Occipital lobe (tissue), 3 donors: ENCODE measurements at places on chromosomes 1 and 21.

DNA sequence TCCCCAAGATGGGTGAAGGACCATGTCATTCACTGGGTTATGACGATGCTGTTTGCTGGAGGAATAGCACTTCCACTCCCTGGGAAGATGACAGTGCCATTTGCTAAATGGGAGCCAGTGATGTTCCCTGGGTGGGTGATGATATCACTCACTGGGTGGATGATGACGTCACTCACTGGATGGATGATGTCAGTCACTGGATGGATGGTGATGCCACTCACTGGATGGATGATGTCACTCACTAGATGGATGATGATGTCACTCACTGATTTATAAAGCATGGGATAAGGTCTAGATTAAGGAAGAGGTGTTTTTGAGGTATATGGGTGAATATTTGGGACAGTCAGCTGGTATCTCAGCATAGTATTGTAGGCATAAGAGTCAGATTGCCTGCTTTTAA lies 457.2 kb downstream of the AJAP1 start:
- no peak for DNase-seq

DNA sequence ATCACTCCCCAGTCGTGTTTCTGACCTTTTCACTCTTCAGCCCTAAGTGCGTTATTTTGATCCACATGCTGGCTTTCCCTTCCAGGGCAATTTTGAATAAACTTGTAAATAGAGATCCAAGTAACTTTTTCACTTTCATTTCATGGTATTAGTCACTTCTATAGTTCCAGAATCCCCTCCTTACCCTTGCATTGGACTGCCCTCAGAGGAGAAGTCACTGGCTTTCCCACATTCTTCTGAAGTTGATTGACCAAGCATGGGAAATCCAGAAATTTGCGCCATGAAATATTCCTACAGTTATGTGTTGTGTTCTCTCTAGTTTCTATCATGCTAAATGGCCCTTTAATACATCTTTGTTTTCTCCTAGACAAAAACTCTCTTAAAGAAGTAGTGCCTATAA lies 177.3 kb upstream of the GORAB start:
- DNase-seq: no peak

DNA sequence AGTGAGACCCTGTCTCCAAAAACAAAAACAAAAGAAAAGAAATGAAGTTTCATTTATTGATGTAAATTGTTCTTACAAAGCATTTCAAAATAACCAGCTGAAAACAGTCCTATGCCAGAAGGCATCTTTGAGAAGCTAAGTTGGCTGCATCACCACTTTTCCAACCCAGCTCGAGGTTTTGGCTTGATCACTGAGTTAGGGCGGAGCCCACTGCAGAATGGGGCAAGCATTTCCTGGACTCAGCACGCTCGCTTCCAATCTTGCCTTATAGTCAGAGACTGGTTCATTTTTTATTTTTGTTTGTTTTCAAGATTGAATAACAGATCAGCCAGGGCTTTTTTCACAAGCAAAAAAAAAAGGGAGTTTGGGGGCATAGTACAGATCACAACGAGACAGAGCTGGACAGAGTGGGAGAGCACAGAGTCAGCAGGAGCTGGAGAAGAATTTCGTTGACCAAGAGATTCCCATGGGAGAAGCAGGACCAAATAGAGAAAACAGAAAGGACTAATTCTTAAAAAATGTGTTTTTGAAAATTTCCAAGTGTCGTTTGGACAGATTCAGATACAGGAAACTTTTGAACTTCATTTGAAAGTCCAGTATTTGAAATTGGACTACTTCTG lies 23.5 kb upstream of the COL6A1 start:
- no peak for DNase-seq

- DNase-seq: no peak
Observed at GRCh38 chr1:183734543-183735036, 70.3 kb upstream of the RGL1 start.

DNA sequence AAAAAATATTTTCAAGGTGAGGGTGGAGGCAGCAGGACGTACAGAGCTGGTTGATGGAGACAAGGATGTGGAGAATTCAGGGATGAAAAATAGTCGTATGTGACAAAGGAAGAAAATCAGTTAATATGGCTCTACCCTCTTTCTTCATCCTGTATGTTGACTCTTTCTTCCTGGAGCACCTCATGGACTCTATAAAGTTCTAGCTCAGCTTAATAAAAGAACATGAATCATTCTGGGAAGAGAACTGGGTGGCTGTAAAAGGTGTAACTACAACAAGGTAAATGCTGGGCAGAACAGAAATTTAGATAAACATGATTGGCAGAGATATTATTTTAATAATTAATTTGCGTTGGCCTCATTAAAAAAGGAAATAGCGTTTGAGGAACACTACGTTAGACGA lies 241.8 kb upstream of the MAP1LC3C start:
- no peak for DNase-seq

GRCh38 chr1:4726620-4727341 lies 72.4 kb downstream of the AJAP1 start:
- DNase-seq: peak; percentile 35

DNA sequence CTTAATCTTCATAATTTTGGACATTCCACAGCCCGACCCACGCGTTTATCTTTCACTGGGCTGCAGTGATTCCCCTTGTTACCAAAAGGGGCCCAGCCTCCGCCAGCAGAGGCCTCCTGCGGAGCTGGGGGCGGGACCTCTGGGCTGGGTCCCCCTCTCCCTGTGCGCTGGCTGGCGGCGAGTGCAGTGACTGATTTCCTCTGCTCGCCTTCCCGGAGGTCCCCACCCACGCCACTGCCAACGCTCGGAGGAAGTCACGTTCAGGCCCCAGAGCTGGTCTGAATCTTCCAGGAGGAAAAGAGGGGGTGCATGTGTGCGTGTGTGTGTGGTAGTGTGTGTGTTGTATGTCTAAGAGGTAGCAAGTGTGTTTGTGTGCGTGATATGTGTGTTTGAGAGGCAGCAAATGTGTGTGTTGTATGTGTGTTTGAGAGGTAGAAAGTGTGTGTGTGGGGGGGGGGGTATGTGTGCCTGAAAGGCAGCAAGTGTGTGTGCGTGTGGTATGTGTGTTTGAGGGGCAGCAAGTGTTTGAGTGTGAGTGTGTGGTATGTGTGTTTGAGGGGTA lies 35.0 kb upstream of the JAK1 start:
- no peak for DNase-seq

DNA sequence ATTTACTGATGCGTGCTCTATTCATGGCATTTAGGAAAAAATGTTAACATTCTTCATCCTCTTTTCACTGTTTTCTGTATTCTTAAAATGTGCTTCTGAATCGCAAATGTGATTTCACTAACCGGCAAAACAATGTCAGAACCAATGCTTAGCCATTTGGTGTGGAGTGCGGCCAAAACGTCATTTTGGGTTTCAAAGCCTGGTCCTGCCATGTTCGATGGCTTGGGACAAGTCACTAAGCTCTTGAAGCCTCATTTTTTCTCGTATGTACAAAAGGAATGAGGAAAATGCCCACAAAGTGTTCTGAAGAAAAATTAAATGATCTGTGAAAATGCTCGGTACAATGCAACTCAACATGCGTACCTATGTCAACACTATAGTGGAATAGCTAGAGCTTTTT lies 175.3 kb downstream of the APP start:
- no peak for DNase-seq

GRCh38 chr1:3028531-3029282 lies 7.4 kb downstream of the ACTRT2 start:
- no peak for DNase-seq

- DNase-seq: no peak
Observed at GRCh38 chr1:11434501-11434900, 44.5 kb upstream of the DISP3 start.

DNA sequence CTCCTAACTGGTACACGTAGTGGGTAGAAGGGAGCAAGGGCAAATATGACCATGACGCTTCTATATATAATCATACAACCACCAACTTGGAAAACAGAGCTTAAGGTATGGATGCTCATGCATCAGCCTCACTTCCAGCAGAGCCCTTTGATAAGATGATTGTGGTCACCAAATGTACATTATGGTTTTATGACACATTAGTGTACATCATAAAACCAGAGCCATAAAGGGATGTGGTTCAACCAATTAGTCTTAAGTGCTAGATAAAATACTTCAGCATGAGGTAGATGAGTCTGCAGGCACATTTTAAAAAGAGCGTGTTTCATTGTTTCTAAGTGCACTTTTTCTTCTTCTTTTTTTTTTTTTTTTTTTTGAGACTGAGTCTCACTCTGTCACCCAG lies 43.7 kb downstream of the NIBAN1 start:
- no peak for DNase-seq
